ENCODE measurements at places on chromosomes 6 and 20. TPM values are rescaled to one million over a fixed set of nuclear protein-coding genes. Genes with fewer than 3 reads are reported as not detected.

CEBPB gene
- 24.6 TPM for polyA plus RNA-seq

ZBTB12 gene
- polyA plus RNA-seq = 2.0 TPM

GJA1 gene
- polyA plus RNA-seq = 306 TPM

NRSN1 gene
- polyA plus RNA-seq = not detected
